ENCODE measurements at places on chromosomes 13 and 19.

- peak; percentile 95 for DNase-seq
Observed at GRCh38 chr13:77326905-77327604, at the start of gene MYCBP2. TSS of gene MYCBP2 (minus strand) at chr13:77327094. CDS start at chr13:77326775, 319 bp downstream.

DNA sequence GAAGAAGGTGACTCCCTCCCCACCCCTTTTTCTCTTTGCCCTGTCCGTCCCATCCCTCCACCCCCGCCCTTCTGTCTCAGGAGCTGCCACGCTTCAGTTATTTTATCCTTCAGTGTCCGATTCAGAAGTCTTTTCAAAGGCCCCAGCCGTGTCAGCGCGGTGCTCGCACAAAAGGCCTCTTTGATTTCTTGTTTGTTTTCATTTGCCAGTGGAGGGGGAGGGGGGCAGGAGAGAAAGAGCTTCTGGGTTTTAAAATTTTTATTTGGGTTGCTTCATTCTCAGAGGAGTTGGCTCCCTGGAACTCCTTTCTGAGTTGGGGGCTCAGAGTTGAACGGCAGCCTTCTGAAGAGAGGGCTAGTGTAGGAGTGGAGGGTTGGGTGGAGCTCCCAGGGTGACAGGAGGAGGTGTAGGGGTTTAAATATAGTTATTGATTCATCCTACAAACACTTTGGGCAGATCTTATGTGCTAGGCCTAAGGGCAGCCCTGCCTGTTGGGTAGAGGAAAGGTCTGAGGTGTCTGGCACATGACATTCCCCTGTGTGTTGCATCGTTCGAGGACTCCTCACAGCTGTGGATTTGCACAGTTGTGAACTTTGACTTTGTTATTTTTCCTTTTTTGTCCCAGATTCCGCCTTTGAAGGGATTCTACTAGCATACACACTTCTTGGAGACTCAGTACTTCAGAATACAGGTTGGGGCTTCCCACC is 36.8 kb downstream of the NFIX start:
- DNase-seq: peak; percentile 53

GRCh38 chr13:96020931-96021330 is 32.3 kb downstream of the UGGT2 start:
- no peak for DNase-seq

DNA sequence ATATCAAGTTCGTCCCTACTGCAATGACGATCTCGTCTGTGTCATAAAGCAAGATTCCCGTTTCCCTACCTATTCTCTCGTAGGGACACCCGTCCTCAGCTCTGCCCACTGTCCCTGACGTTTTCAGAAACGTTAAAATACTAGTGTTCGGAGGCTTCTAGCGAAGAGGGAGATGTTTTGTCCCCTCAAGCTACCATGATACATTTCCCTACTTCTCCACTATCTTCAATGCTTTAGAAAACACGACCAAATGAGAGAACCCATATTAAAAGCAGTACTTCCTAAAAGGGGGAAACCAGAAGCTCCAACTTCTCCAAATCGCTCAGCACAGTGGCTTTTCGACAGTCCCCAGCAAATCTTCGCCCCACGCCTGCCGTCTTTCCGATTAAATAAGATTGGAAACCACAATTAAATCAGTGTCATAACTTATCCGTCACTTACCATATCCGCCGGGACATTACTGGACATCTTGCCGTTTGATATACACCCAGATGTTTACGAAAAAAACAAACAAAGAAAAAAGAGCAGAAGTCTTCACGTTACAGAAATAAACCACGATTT is 1.3 kb downstream of the UBL3 start:
- peak; percentile 38 for DNase-seq

All from hypothalamus (tissue), 51 donors.